G401 (cell line): ENCODE measurements at places on chromosomes 16 and 17. TPM values are rescaled to one million over a fixed set of nuclear protein-coding genes. Genes with fewer than 3 reads are reported as not detected.

Gene SMYD4
- total RNA-seq, result 13.4 and 16.0 TPM in 2 replicates

Gene NPIPA3
- 0.37 TPM in 1 of 2 replicates, not detected in the other for total RNA-seq

Gene TMEM100
- 0.49 TPM in 1 of 2 replicates, not detected in the other for total RNA-seq

Gene DBNDD1
- total RNA-seq, result 21.4 and 21.5 TPM in 2 replicates

Gene HOXB8
- total RNA-seq, result 0.10 TPM in 1 of 2 replicates, not detected in the other

Gene TPSAB1
- not detected in 2 replicates for total RNA-seq

Gene PRPF8
- 157 and 202 TPM in 2 replicates for total RNA-seq

Gene GRIN2C
- 0.37 and 1.3 TPM in 2 replicates for total RNA-seq

Gene LRRC75A
- 0.24 and 0.86 TPM in 2 replicates for total RNA-seq

Gene ZG16
- not detected in 2 replicates for total RNA-seq

Gene PRRT2
- 4.7 and 6.2 TPM in 2 replicates for total RNA-seq

Gene KRTAP3-1
- not detected in 2 replicates for total RNA-seq

Gene ACACA
- total RNA-seq, result 70.8 and 128 TPM in 2 replicates

GRCh38 chr16:56302506-56302905 is 111.2 kb downstream of the GNAO1 start:
- DNase-seq, result no peak

GRCh38 chr16:12794486-12795387 is 8.9 kb downstream of the CPPED1 start:
- DNase-seq, result no peak

GRCh38 chr16:89094252-89094879 is 714 bp downstream of the ACSF3 start:
- DNase-seq, result no peak

DNA sequence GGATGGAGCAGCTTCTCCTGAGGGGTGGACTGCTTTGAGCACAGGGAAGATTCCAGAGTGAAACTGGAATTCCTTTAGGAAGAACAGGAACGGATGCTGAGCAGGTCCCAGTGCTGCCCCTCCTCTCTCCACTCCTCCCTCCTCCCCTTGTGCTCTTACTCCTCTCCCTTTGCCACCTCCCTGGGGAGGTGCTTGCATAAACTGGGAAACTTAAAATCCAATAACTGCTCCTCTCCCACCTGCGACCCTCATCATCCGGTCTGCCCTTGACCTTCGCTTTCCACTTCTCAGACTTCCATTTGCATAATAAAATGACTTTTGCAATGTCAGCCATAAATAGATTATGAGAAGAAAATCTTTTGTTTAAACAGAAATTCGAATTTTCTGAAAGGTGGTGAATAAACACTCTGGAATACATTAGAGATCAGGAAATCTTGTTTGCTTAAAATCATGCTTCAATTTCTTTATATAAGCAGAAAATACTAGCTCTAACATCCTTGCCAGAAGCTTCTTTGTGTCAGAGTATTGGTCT is 23.7 kb downstream of the HSBP1 start:
- no peak for DNase-seq

GRCh38 chr17:3935140-3935542 is 18.9 kb upstream of the P2RX1 start:
- DNase-seq, result peak; percentile 51

GRCh38 chr17:73232587-73233373 is 28.9 kb downstream of the CPSF4L start:
- peak; percentile 61 for DNase-seq

DNA sequence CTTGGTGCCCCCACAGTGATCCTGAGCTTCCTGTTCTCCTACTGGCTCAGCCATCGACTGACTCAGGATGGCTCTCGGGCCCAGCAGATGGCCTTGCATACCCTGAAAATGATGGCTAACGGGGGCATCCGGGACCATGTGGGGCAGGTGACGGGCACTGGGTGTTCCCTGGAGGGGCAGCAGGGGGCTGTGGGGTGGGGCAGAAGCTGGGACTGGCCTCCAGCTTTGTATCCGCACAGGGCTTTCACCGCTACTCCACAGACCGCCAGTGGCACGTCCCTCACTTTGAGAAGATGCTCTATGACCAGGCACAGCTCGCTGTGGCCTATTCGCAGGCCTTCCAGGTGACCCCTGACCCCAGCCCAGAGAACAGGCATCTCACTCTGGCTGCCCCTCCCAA is 3.0 kb downstream of the SPATA20 start:
- DNase-seq, result no peak

- DNase-seq, result no peak
These were observed 19.3 kb downstream of the PIPOX start for GRCh38 chr17:29062215-29062614.

- no peak for DNase-seq
These were observed 16.0 kb upstream of the CCL18 start for GRCh38 chr17:36048066-36048465.

DNA sequence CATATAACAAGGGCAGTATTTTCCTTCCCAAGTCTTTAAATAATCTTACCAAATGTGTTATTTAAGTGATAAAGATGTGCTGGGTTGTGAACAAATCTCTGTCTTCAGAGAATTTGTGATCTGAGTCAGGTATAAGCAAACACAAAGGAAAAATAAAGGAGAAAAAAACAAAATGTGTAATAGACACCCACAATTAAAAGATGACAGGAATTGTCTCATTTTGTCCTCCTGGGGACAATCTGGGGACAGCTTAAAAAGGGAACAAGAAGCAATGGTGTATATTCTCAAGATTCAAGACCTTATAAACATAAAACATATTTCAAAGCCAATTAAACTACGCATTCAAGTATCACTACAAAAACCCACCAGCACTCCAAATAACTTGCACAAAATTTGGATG is 107.2 kb downstream of the TRIM37 start:
- no peak for DNase-seq

GRCh38 chr16:30764816-30765465 is 2.8 kb downstream of the RNF40 start:
- DNase-seq, result no peak

DNA sequence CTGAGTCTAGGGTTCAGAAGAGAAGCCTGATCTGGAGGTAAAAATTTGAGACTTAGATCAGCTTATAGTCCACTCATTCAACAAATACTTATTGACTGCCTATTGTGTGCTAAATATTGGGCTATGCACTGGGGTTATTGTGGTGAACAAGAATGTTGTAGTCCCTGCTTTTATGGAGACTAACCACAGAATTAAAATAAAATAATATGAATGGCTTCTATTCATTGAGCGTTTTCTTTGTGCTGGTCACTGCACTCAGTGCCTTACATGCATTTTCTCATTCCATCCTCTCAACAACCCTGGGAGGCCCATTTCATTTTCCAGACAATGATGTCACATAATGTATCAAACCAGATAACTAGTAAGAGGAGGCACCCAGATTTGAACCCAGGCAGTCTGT is 4.8 kb downstream of the NEK8 start:
- no peak for DNase-seq

GRCh38 chr16:31695667-31696066 is 168.0 kb downstream of the AHSP start:
- DNase-seq, result no peak

DNA sequence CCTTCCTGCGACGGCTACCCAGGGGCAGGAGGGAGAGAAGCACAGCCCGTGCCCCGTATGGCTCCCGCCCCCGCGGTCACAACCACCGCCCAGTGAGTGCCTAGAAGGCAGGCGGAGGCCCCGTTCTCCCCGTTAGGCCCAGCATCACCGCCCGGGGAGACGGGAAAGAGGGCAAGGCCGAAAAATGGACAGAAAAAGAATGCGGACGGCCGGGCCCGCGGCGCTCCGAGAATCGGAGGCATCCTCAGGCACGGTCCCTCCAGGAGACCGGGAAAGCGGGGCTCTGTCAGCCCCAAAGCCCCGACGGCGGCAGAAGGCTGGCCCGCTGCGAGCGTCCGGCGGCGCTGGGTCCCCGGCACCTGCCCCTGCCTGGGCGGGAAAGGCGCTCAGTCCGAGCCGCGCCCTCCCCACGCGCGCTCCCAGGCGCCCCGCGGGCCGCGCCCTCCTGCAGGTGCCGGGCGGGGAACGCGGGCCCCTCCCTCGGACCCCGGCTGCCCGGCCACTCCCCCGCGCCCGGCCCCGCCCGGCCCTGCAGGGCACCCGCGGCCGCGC is 407 bp downstream of the MCRIP1 start:
- DNase-seq, result no peak

DNA sequence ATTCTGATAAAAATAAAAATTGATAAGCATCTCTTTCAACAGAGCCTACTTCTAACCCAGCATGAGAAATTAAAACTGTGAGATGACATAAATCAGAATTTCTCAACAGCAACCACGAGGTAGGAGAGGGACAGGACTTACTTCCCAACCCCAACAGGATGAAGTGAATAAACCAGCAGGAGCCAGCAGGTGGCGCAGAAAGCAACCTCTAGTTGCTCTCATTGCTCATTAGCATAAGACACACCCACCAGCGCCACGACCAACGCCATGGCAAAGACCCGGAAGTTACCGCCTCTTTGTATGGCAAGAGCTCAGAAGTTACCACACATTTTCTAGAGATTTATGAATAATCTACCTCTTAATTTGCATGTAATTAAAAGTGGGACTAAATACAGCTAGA is 189.4 kb upstream of the CDH8 start:
- peak; percentile 20 for DNase-seq

- peak; percentile 90 for DNase-seq
These were observed 10.1 kb upstream of the COG1 start for GRCh38 chr17:73182616-73183310.

- DNase-seq, result no peak
These were observed 60.3 kb downstream of the SPAG9 start for GRCh38 chr17:51060396-51060795.

DNA sequence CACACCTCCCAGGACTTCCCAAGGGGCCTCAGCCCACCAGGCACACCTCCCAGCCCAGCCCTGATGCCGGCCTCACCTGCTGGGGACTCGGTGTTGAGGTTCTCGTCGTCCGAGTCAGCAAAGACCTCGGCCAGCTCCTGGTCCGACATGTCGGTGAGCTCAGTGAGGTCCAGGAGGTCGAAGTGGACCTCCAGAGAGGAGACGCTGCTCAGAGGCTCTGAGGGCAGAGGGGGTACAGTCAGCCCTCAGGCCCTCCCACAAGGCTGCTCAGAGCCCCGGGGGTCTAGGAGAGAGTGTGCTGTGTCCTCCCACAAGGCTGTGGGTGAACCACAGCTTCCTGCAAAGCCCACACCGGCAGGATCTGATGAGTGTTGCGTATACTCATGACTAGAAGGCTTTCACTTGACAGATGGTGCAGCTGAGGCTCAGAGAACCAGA is 10.5 kb downstream of the DBNDD1 start:
- DNase-seq, result no peak

GRCh38 chr16:31190818-31191444 is 11.0 kb downstream of the FUS start:
- DNase-seq, result no peak

GRCh38 chr17:4233668-4234258 is 30.0 kb downstream of the ANKFY1 start:
- no peak for DNase-seq

DNA sequence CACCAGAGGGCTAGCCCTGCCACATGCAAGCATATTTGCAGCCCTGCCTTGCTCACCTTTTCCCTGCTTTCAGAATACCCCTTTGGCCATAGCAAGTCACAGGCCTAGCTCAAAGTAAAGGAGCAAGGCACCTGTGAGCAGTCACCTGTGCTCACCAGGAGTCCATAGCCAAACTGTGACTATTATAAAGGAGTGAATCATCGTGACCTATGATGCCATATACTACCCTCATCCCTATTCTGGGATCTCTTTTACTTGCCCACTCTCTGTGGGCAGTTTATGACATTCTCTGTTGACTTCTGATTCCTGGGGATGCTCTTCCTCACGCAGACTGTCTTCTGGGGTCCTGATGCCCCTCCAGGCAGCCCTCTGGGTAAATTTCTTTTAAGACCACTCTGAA is 200.5 kb upstream of the NLRP1 start:
- no peak for DNase-seq

- DNase-seq, result no peak
These were observed 73.6 kb downstream of the KCNJ2 start for GRCh38 chr17:70242781-70243437.

DNA sequence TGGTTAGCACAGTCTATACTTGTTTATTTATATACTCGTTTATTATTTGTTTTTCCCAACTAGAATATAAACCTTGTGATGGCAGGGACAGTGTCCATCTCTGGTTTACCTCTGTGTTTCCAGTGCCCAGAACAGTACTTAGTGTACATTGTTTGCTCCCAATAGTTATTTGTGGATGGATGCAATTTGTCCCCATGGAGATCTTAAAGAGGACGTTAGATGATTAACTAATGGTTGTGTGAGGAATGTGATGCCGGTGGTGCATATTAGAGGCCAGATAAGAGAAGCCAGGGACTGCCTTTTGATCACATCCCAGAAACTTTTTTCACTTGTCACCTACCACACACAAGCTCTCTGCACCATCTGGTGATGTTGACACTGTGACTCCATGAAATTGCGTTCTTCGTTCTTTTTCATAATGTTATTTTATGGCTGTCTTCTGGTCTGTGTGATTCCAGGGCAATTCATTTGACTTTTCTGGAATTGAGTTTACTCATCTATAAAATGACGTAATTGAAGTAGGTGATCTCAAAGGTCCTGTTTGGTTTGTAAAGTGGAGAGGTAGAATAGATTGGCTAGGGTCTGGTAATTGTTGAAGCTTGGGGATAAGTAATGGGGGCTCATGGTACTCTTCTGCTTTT is 1.2 kb downstream of the COX10 start:
- no peak for DNase-seq

GRCh38 chr17:82605939-82606600 is 42.2 kb downstream of the WDR45B start:
- DNase-seq, result no peak

- DNase-seq, result no peak
These were observed 11.5 kb upstream of the FOXJ1 start for GRCh38 chr17:76152591-76152990.

GRCh38 chr16:14529010-14529669 is 100.9 kb downstream of the PARN start:
- peak; percentile 73 for DNase-seq

- DNase-seq, result no peak
These were observed 10.9 kb downstream of the COPS3 start for GRCh38 chr17:17269926-17270773.

- DNase-seq, result no peak
These were observed 1884.8 kb downstream of the TP53TG3F start for GRCh38 chr16:35344012-35344762.

DNA sequence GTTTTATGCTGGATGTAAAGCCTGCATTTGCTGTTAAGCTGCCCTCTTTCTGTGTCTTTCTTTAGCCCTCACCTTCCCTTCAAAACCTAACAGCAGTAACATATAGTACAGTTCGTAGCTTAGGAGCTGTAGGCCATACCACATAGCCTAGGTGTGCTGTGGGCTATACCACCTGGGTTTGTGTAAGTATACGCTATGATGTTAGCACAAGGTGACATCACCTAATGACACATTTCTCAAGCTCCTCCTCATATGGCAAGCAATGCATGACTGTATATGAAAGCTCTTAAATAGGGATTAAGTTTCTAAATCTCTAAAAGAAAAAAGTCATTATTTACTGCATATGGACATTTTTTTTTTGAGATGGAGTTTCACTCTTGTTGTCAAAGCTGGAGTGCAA is 57.8 kb upstream of the TMEM97 start:
- DNase-seq, result no peak

GRCh38 chr16:87466975-87467501 is 25.8 kb downstream of the ZCCHC14 start:
- DNase-seq, result no peak

- DNase-seq, result no peak
These were observed 34.7 kb upstream of the HNF1B start for GRCh38 chr17:37779554-37779953.
